ENCODE measurements at places on chromosomes 5 and 9. TPM values are rescaled to one million over a fixed set of nuclear protein-coding genes. Genes with fewer than 3 reads are reported as not detected.

Gene GPR151
- total RNA-seq: not detected

Gene PCDHA9
- total RNA-seq: 0.12 TPM

Gene NR4A3
- total RNA-seq: 15.0 TPM

Gene TRAF1
- 5.5 TPM for total RNA-seq

GRCh38 chr5:9775339-9775738 lies 145.2 kb upstream of the TAS2R1 start:
- H3K4me3 ChIP-seq: no peak overlapping the region
- H3K27me3 ChIP-seq: no peaks in the 10 kb centered on the region
- no peak for DNase-seq
- no peak overlapping the region for H3K27ac ChIP-seq
- no peaks in the 10 kb centered on the region for H3K4me1 ChIP-seq
- no peaks in the 10 kb centered on the region for H3K36me3 ChIP-seq

DNA sequence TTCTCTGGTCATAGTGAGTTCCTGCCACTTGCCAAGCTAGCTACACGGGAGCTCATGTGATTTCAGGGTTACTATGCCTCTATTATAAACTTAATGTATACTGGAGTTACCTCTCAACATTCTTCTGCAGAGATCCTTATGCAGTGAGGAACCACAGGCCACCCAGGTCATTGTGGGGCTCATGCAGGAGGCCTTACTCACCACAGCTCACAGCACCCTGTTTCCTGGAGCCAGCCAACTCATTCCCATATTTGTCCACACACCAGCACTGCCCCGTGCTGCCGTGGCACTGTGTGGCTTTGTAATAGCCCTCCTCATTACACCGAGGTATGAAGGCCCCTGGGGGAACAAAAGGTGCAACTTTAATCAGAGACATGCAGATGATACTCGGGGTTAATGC lies 520.0 kb downstream of the SPOCK1 start:
- H3K4me1 ChIP-seq: no peaks in the 10 kb centered on the region
- no peak for DNase-seq
- H3K27ac ChIP-seq: no peak overlapping the region
- H3K27me3 ChIP-seq: no peaks in the 10 kb centered on the region
- H3K4me3 ChIP-seq: no peak overlapping the region

DNA sequence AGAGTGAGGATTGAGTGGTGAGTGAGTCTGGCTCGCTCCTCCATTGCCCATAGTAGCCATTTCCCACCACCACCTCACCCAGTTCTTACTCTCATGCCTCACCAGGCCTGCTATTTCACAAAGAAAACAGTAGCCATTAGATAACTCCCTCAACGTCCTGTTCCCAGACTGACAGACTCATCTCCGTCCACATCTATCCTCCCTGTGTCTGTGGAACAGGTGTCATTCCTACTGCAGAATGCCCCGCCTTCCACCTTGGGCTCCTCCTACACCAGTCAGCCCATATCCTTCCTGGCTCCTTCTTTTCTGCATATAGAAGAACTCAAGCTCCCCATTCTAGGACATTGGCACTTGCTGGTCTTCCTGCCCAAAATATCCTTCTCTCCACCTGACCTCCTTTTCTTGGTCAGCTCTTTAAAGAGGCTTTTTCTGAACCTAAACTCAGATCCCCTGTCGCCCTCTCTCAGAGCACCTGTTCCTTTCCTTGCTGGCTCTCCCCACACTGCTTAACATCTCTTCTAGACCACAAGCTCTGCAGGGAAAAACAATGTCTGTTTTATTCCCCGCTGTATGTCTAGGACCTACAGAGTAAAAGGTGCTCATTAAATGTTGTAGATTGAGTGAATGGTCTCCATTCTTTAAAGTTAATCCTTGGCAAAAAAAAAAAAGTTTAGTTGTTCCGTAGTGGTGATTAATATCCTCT lies 3.2 kb downstream of the TNFAIP8 start:
- H3K36me3 ChIP-seq: no peaks in the 10 kb centered on the region
- no peak overlapping the region for H3K4me3 ChIP-seq
- H3K27ac ChIP-seq: no peak overlapping the region
- no peaks in the 10 kb centered on the region for H3K27me3 ChIP-seq

Data from adrenal gland (tissue), 19 donors.